ENCODE measurements at places on chromosomes 7 and 10. TPM values are rescaled to one million over a fixed set of nuclear protein-coding genes. Genes with fewer than 3 reads are reported as not detected.

DNA sequence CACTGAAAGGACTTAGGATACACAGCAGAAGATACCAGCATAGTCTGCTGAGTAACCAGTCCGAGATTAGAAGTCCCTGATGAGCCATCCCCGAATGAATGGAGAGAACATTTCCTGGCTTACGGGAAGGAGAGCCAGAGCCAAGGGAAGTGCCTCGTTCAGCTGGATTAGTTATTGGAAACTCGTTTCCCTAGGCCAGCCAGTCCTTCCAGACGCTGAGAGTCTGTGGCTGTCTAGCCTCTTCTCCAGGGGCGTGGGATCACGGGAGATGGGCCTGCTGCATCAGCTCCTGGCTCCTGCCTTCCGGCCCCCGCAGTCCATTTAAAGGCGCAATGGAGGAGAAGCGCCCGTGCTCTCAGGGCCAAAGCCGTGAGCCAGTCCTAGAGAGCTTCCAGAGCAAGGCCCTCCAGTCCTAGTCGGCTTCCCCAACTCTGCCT, 712.8 kb downstream of the PARD3 start:
- DNase-seq: peak; percentile 39

DNA sequence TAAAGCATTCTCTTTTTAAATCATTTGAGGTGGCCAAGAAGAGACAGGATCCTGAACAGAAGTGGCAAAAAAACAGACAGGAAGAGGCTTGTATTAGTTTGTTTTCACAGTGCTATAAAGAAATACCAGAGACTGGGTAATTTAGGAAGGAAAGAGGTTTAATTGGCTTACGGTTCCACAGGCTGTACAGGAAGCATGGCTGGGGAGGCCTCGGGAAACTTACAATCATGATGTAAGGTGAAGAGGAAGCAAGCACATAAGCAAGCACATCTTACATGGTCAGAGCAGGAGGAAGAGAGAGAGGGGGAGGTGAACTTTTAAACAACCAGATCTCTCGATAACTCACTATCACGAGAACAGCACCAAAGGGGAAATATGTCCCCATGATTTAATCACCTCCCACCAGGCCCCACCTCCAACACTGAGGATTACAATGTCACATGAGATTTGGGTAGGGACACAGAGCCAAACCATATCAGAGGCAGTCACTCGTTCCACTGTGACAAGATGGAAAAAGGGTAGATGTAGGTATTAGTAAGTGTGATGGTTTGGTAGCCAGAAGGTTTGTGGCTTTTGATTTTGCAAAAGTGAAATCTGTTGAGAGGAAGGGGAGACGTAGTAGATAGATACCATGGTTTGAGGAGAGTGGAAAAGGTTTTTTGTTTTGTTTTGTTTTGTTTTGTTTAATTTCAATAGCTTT, 5.1 kb downstream of the MSRB2 start:
- DNase-seq: no peak

- DNase-seq: no peak
Measured at GRCh38 chr10:13567030-13567429, 19.7 kb upstream of the PRPF18 start.

GRCh38 chr10:62616885-62617590, 187.5 kb upstream of the ADO start:
- DNase-seq: no peak

GRCh38 chr7:54995610-54996363, 23.0 kb upstream of the EGFR start:
- DNase-seq: peak; percentile 80

GRCh38 chr7:43905209-43905946, 1.0 kb downstream of the URGCP start:
- DNase-seq: no peak

DNA sequence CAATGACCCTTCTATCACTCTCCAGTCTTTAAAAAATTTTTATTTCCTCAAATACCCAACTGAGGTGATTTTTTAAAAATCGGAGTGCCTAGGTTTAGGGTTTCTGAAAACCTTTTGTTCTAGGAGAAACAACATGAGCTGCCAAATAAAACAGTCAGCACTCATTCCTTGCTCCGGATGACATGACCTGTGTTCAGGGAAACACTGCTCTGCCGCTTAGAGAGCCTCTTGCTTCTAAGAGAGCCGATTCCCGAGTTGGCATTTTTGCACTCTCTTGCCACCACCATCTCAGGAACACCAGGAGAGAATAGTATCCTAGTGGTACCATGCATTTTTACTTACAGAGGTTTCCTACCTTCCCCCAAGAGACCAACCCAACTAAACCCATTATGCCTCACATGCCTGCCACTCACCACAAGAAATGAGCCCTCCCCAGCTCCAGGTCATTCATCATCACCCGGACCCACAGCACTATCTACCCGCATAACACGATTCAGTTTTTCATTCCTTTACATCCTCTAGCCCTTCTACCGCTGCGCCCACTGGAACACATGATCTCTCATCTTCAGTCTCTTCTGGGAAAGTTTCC, 365.4 kb downstream of the THSD7A start:
- DNase-seq: peak; percentile 80

LIPF gene
- total RNA-seq: not detected

ANLN gene
- total RNA-seq: 119 TPM

NOBOX gene
- not detected for total RNA-seq
